ENCODE measurements at places on chromosomes 4 and X.
A peak's percentile ranks its signal among the peaks of the same experiment; 100 is the strongest.

- DNase-seq, result no peak
Observed at GRCh38 chr4:87042986-87043820, 108.4 kb downstream of the AFF1 start.

DNA sequence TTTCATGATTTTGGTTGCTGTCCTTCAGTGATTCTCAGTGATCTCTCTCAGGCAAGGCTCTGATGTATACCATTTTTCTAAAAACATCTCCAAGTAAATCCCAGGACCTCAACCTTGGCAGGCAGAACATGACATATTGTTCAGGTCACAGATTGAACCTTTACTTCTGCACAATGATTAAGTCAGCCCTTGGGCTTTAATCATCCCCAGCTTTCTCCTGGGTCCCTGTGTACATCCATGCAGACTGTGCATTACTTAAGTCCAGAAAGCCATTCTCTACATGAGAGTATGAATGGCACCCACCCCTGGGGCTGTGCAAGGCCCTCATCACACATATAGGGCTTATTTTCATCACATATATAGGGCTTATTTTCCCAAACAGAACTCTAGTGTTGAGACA lies 58.7 kb upstream of the ADAMTS3 start:
- DNase-seq, result no peak

DNA sequence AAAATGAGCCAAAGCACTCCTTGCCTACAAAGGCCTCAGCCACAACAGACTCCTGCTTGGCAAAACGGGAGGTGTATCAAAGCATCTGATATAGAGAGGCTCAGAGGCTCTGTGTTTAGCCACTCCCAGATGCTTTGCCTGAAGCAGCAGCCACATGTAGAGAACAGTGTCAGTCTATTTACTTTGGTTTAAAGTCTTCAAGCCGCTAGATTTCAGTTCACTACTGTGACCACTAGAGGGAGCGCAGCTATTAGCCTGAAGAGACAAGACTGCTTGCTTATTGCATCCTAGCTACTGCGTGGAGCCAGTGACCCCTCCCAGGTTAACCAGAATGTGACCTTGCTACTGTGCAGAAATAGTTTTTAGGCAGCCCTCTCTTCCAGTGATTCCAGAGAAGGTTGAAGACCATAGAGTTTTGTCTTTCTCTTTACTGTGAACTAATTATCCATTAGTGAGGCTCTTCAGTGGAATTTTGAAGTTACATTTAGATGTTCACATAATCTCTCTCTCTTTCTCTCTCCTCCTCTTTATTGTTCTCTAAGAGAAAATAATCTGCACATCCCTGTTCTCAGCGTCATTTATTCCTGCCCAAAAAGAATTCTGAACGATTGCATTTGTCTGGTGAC lies 39.3 kb downstream of the BMP3 start:
- peak; percentile 88 for DNase-seq

DNA sequence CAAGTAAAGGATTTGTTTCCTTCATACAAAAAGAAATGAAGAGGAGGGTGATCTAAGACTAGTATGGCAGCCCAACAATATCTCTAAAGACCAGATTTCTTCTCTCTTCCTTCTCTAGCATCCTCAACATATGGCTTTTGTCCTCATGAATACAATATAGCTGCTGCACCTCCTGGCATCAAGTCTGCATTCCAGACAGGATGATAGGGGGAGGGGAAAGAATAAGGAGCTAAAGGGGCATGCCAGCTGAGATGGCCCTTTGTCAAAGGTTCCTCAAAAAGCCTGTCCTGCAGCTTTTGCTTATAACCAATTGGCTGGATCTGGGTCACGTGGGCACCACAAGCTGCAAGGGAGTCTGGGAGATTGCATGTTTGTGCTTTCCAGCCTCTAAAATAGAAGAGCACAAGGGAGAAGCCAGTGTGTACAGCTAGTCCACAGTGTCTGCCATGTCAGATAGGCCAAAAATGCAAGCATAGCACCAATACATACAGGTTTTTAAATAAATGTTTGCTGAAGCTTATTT lies 132.6 kb downstream of the BCOR start:
- DNase-seq, result no peak

- DNase-seq, result no peak
Observed at GRCh38 chrX:153494541-153495361, at the start of gene BGN. Gene BGN (plus strand): TSS chrX:153494980. CDS start chrX:153504632, 9,652 bp downstream.

GRCh38 chr4:25750874-25751273 lies 95.2 kb downstream of the SLC34A2 start:
- no peak for DNase-seq

- DNase-seq, result peak; percentile 99
Observed at GRCh38 chr4:48340965-48341775, at the start of gene SLAIN2. Gene SLAIN2 (plus strand): TSS chr4:48341529. CDS start chr4:48341740, 211 bp downstream.

- DNase-seq, result no peak
Observed at GRCh38 chr4:6549890-6550620, 24.9 kb upstream of the MAN2B2 start.

GRCh38 chrX:154546354-154547244 lies at the start of gene G6PD:
Gene G6PD (minus strand): TSS chrX:154546846. CDS start chrX:154546155, 691 bp downstream.
- peak; percentile 88 for DNase-seq

GRCh38 chrX:137166591-137166990 lies 132.8 kb upstream of the GPR101 start:
- DNase-seq, result peak; percentile 4

DNA sequence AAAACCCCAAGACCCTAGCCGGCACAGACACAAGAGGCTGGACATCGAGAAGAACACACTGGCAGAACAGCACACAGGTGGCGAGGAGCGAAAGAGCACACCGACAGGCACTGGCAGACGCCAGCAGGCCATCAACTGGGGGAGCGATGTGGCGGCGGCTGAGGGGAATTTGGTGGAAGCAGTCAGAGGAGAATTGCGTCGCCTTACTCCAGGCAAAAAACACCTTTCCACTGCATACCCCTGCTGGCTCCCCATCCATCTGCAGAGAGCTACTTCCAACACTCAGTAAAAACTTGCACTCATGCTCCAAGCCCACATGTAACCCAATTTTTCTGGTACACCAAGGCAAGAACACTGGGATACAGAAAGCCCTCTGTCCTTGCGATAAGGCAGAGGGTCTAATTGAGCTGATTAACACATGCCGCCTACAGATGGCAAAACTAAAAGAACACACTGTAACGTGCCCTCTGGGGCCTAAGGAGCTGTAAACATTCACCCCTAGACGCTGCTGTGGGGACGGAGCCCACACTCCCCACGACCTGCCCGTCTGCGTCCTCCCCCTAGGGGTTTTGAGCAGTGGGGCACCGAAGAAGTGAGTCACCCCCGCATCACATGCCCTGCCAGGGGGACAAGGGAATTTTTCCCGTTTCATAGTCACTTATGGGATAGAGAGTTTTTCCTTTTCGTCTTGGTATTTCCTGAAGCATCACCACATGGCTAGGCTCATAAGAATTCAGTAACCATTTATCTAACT lies 262.3 kb downstream of the KCTD8 start:
- no peak for DNase-seq

DNA sequence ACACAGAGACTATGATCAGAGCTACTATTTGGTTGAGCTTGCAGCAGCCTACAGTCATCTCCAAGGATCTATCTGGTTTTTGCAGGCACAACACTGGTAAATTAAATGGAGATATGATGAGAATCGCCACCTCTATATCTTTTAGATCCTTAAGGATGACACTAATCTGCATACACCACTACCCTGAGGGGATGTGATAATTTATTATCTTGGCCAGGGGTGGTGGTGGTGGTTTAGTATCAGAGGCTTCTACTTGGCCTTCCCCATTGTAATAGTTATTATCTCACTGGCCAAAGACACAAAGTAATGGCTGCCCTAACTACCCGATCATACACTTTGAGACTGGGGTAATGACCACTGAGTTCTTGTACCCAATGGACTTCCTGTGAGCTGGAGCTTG lies 21.2 kb downstream of the CCDC160 start:
- no peak for DNase-seq

- DNase-seq, result peak; percentile 47
Observed at GRCh38 chr4:77473509-77473908, 132.1 kb upstream of the CXCL13 start.

GRCh38 chr4:179747218-179747910 lies 2305.1 kb upstream of the AGA start:
- no peak for DNase-seq

GRCh38 chrX:44332437-44332836 lies 11.0 kb downstream of the EFHC2 start:
- no peak for DNase-seq

DNA sequence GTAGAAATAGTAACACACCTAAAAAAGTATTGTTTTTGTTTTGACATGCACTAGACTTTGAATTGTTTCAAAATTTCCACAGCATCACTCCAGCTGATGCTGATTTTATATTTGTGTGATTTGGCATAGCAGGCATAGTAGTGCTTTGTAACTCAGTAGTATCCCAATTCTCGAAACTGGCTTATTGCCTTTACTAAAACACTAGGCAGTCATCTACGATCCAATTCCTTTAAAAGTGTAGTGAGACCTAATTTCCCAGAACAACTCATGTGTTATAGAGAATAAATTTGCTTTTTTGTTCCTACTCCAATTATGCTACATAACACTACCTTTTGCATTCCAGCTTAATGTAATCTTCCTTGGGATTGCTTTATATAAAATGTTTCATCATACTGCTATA lies 797.7 kb downstream of the ADGRL3 start:
- DNase-seq, result no peak

- DNase-seq, result peak; percentile 94
Observed at GRCh38 chr4:17092736-17093437, 194.4 kb upstream of the LDB2 start.

- DNase-seq, result peak; percentile 21
Observed at GRCh38 chr4:39978904-39979303, 1.2 kb upstream of the PDS5A start.

DNA sequence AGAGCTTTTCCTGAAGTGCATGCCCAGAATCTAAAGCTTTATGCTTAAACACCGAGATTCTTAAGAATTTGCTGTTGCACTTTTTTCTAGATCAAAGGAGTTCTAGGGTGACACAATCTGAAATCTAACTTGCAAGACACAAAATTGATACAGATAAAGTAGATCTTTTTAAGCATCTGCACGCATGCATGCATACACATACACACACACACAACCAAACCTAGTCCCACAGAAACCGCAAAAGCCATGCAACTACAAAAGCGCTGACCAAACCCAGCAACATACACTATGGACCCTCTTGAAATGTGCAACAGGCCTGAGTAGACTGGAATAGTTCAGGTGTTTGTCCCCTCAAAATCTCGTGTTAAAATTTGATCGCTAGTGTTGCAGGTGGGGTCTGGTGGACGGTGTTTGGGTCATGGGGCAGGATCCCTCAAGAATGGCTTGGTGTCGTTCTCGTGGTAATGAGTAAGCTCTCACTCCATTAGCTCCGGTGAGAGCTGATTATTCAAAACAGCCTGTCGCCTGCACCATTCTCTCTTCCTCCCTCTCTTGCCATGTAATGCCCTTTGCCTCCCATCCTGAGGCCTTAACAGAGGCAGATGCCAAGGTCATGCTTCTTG lies 52.7 kb downstream of the IRF2 start:
- peak; percentile 61 for DNase-seq

- DNase-seq, result no peak
Observed at GRCh38 chr4:37197899-37198298, 46.6 kb upstream of the NWD2 start.

DNA sequence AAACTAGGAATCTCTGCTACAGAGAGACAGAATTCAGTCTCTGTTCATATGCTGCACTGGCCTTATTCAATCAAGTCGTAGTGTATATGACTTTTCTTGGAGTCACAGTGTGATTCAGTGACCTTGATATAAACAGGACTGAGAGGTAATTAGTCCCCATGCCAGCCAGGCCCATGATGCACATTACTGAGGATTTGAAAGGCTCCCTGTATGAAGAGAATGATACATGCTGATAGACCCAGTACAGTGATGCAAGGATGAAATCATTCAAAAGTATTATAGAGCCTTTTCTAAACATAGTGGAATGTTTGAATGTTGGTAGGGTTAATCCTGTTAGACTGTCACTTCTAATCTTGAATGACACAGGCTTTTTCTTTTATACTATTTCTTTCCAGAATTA lies 34.1 kb downstream of the ANXA3 start:
- DNase-seq, result no peak

DNA sequence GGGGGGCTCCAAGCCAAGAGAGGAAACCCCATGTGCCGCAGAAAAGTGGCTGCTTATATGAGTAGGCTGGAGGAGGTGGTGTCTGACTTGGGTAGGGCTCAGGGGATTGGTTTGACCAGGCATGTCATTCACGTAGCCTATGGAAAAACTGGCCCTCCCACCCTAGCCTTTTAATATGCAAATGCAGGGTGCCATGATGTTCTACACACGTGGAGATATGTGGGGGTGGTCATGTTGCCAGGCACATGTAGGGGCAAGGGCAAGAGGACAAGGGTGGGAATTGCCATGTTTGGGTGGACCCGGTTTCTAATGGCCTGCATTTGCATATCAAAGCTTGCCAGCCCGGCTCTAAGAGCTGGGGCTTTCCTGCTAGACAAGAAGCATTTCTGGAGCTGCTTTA lies 86.9 kb upstream of the SHISA3 start:
- peak; percentile 26 for DNase-seq

Data from GM12865 (cell line).